ENCODE measurements at places on chromosomes 4 and X. TPM values are rescaled to one million over a fixed set of nuclear protein-coding genes. Genes with fewer than 3 reads are reported as not detected.

Gene PPP1R2C
- not detected for total RNA-seq

Gene USP17L5
- total RNA-seq, result not detected

Gene VCX3B
- total RNA-seq, result not detected

Gene GPR173
- 1.7 TPM for total RNA-seq

Gene ITGB1BP2
- total RNA-seq, result 24.3 TPM

Gene HSD17B10
- 78.6 TPM for total RNA-seq

Gene KLF8
- 3.2 TPM for total RNA-seq

Gene IGSF1
- 1.7 TPM for total RNA-seq

Gene ADH1B
- total RNA-seq, result 4,233 TPM

Gene SLC49A3
- total RNA-seq, result 8.6 TPM

Gene SSX4
- not detected for total RNA-seq

Gene GABRG1
- total RNA-seq, result not detected

Gene GAGE12E
- not detected for total RNA-seq

Gene CAPN6
- not detected for total RNA-seq

Gene TRAM1L1
- total RNA-seq, result 0.50 TPM

Gene MAML3
- total RNA-seq, result 0.93 TPM

Gene FAM53A
- 1.3 TPM for total RNA-seq

Gene SMIM10L2A
- total RNA-seq, result 0.12 TPM

Gene CRMP1
- 0.06 TPM for total RNA-seq

Gene COX7B2
- not detected for total RNA-seq
